Midbrain (tissue), 1 donor: ENCODE measurements at places on chromosomes 5 and 9.

DNA sequence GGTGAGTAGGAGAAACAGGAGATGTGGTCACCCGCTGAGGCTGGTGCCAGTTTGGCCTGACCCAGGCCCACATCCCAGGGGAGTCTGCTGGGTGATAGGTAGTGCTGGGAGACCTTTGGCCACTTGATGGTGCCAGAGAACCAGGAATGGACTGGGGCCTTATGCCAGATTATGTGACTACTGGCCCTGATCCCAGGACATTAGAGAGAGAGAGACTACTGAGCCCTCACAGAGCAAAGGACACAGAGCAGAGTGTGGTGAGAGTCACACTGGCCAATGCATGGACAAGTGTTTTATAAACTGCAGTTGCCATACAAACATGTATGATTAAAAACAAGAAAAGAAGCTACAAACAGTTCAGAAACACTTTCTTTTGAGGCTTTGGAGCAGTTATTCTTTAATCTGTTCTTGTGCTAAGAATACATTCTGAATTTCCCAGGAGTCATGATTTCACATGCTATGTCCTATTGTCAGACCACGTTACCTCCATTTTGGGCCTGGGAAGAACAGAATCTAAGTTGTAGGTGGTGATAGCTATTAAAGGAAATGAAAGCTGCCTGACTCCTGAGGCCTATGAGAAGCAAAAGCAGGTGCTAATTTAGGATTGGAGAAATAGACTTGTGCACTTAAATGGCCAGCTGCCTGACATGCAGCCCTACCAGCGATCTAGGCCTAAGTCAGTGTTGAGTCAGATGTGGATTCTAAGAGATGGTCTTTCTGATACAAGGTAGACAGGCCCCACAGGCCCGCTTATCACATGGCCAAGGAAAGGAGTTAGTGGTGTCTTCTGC lies 32.6 kb upstream of the TMOD1 start:
- DNase-seq: peak; percentile 93

DNA sequence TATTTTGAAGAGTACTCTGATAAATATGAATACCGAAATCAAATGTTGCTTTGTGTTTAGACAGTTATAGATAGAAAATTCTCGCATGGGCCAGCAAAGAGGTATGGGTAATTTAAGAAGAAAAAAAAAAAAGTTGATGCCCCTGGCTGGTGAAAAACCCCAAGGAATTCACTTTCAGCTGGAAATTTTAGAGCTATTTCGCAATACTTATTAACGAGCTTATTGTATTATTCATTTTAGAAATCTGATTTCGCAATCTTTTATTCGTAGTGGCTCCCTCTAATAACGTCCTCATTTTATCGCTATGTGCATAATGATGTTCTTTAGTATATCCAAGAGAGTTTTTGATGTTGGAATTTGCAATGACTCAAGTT lies 18.5 kb upstream of the FER start:
- DNase-seq: no peak

DNA sequence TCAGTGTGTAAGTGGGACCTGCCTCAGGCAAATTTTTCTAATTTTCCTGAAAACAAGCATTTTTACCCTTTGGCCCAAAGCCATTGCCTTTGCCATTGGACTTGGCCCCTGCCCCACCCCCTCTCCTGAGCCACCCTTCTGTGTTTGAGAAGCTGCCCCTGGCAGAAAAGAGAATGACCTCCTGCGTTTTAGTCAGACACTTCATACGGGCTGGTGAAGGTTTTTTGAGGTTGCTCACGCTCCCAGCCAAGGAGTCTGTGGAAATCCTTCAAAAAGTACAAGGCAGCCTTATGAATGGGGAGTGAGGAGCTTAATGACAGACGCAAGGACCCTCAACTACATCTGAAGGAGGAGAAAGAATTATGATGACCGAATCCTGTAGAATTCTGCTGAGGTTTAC lies 308.9 kb downstream of the SLIT3 start:
- DNase-seq: no peak

DNA sequence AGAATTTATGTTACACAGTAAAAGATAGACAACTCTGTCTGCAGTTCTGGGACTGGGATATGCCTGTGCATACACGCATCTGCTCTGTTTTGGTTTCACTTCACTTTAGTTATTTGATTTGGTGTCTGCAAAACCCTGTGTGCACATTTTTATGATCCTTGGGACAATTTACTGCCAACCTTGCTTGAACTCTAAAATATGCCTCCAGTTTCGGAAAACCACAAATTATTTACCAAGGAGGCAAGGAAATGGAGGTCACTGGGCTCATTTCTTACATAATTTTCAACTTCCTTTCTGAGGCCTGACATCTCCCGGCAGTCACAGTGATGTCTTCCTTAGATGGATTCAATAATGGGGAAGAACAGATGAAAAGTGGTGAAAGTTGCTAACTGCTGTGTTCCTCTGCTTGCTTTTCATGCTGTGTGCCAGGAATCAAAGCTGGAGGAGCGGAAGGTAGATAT lies 61.2 kb upstream of the TAF11L2 start:
- no peak for DNase-seq

DNA sequence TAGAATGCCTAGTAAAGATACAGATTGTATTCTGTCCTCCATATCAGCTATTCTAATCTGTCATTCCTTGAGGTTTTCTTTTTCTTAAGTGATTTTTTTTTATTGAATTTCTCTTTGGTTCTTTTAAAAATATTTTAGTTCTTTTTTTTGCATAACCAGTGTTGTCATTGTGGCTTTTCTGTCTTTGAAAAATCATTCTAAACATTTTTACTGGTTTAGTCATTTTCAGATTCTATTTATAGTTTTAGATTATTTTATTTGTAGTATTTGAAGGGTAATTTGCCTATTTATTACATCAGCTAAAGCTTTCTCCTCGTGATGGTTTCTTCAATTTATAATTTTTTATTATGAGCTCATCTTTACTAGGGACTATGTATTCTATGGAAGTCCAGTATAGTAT lies 78.1 kb downstream of the NDUFAF2 start:
- no peak for DNase-seq

- DNase-seq: no peak
Observed at GRCh38 chr5:443239-444151, 519 bp downstream of the EXOC3 start.

DNA sequence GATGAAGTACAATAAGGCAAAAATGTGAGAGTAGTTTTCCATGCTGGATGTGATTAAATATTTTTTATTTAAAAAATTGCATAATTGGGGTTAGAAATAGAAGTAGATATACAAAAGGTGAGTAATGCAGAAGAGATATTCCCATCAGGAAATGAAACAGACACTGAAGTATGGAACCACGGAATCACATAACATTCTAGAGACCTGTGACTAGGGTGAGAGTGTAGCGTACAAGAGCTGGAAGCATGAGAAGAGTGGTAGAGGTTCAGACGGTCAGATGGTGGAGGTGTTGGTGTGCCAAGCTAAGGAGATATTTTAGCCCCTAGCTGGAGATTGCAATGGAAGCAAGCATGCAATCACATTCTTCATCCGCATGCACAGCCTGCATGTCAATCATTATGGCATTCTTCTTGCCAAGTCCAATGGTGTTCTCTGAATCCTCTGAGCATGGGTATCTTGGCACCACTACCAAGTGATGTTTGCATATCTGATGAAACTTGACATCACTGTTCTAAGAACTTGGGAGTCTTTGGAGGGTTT lies 587.8 kb downstream of the PSAT1 start:
- DNase-seq: no peak

DNA sequence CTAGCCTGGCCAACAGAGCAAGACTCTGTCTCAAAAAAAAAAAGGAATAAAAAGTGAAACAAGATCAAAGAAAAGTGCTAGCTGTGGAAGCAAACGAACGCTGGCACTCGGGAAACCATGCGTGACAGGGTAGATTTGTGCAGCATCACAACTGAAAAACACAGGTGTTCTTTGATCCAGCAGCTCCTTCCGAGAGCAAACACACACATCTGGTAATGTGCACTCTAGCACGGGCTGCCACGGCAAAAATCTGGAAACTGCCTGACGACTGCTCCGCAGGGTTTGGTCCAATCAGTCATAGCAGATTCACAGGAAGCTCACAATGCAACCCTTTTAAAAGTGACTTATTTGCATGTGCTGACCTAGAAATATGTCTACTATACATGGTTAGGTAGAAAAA lies 80.0 kb downstream of the SYK start:
- DNase-seq: no peak

DNA sequence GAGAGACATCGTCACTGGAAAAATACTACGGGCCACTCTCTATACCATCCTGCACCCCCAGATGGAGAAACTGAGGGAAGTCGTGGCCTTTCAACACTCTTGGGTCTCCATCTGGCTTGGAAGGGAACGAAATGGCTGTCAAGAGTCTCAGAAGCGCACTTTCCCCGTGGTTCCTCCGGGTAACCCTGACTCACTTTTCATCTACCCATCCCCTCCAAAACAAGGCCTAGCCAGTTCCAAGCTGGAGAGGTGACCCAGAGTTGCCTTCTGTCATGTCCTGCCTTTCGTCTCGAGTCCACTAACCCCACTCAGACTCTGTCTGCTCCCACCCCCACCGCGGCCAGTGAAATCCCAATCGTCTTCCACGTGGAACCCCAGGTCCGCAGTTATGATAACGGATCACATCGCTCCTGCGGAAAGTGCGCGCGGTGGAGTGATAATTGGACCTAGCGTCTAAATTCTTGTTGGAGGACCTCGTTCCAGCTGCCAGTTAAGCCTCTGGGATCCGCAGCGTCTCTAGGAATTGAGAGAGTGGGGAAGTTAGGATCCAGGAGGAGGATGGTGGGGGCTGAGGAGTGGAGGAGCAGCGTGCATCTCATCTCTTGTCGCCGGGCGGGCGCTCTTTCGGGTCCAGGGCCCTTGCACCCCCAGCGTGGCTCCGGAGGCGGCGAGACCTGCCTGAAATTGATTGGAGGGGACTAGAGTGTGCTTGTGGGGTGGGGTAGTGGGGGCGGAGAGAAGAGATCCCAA lies 4.6 kb downstream of the CDKN2A start:
- DNase-seq: no peak

DNA sequence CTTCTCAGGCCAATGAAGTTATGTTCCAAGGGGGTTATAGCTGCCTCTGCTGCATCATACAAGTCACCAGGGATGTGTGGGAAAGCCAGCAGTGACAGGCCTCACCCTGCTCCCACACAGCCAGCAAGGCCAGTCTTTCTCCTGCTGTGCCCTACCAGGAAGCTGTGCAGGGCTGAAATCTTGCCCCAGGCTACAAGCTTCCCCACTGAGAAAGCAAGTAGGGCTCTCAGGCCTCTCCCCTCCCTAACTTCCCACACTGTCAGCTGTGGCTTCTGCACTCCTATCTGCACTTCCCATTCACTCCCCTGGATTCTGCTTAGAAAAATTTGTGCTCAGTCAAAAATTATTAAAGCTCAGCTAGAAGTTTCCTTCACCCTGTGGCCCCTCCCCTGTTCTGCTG lies 611.2 kb upstream of the ZNF608 start:
- no peak for DNase-seq

DNA sequence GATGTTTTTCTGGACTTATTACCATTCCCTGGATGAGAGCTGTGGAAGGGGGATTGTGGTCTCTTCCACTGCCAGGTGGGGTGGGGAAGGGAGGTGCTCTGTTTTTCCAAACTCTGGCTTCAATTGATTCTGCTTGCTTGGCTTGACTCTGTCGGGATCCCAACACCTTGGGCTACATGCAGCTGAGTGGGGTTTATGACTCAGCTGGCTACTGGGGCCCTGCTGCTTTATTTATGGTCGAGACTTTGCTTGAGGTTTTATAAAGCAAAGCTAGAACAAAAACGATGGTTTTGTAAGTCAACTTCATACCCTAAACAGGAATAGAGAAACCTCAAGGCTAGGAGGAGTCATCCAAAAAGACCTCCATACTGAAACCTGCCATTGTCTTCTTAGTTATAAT lies 76.3 kb downstream of the AOPEP start:
- DNase-seq: no peak

GRCh38 chr5:172403189-172403796 lies 51.0 kb downstream of the SH3PXD2B start:
- DNase-seq: peak; percentile 90
